NCI-H1092 (cell line): ENCODE measurements at places on chromosomes 7 and 10.

- DNase-seq: no peak
These were observed 5.8 kb downstream of the TSPAN15 start for GRCh38 chr10:69456880-69457693.

GRCh38 chr10:73887294-73888039 is 13.1 kb upstream of the CAMK2G start:
- DNase-seq: peak; percentile 59

DNA sequence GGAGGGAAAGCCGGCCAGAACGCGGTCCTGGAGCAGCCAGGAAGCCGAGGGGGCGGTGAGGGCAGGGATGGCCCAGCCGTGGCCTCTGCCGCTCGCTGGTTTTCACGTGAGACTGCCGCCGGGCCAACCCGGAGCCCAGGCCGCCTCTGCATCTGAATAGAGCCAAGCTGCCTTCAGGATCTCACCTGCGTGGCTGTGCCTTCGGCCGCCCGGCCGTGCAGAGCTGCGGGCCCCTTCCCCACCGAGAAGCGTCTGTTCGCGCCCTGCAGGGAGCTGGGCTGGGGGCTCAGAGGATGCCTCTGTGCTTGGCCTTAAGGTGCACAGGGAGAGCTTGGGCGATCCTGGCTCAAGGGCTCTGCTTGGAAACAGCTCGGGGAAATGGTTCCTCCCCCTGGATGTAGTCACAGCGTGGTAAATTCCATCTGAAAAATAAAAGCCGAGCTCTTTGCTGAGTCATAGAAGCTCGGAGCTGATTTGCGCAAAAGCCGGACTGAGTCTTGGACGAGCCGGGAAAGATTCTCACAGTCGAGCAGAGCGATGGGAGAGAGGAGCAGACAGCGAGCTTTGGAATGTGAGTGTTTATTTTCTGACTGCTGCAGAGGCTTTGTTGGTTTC is at the start of gene JAKMIP3:
TSS of gene JAKMIP3 (plus strand) at position 456 of the 615 bp plus-strand sequence. CDS start 38,863 bp downstream, outside the sequence.
- no peak for DNase-seq

DNA sequence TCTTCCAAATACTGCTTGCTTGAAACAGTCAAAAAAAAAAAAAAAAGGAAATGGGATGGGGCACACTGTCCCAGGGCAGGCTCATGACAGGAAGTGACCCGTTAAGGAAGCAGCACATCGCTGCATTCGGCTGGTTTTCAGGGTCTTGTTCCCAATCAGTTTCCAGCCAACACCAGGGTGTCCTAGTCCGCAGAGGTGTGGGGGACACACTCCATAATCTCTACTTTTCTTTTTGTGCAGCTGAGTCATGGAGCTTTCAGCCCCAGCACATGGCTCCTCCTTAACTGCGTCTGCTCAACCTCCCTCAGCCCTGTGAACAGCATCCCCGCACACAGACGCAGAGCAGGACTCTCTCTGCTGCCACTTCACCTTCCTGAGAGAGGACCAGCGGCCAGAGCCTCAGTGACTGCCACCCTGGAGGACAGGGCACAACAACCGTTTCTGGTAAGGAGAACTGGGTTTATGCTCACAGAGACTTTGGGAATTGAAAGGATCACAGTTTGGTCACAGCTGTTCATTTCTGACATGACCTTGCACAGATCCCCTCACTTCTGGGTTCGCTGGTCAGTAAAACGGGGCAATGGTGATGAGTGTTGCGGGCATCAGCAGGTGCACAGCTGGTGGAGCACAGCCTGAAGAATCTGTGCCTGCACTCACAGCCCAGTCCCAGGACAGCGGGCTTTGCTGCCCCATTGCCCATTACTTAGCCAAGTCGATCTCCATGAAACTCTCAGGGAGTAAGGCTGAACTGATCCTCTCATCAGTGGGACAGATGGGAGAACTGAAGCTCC is at the start of gene GIMAP5:
TSS of gene GIMAP5 (plus strand) at position 154 of the 791 bp plus-strand sequence. CDS start 3,467 bp downstream, outside the sequence.
- no peak for DNase-seq

- DNase-seq: no peak
These were observed 199.7 kb upstream of the LRRN3 start for GRCh38 chr7:110891197-110891596.

GRCh38 chr10:76310588-76311080 is 879.2 kb downstream of the LRMDA start:
- no peak for DNase-seq

DNA sequence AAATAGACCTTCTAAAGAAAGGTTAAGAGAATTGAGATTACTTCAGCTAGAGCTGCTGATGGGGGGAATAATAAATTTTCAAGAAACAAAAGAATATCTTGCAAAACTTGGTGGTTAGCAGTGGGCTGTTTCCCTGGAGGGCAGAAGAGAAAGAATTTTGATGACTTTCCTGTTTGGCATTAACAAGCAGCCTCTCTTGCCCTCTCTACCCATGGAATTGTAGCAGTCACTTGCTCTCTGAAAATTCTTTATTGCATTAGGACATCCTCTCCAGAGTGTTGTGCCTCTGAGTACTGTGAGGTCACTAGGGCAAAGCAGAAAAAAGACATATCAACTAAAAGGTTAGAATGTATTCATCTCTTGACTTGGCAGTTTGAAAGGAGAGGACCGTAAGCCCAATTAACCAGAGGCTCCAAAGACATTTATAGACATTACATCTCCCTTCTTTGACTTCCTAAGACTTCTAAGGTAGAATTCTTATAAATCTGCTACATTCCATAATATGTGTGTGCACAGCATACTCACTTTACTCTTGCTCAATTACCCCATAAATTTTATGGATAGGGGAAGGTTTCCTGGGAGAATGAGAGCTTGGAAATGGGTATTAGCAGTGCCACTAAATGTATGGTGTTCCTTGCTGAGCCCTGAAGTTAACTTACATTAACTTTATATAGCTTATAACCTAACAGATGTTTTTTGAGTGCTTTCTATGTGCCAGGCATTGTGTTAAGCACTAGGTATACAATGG is 215.3 kb downstream of the KIF20B start:
- DNase-seq: no peak

- DNase-seq: no peak
These were observed 12.2 kb upstream of the GIMAP7 start for GRCh38 chr7:150502519-150502918.

- DNase-seq: no peak
These were observed 52.1 kb downstream of the POLL start for GRCh38 chr10:101535949-101536348.

GRCh38 chr10:30445711-30446110 is 11.7 kb downstream of the MAP3K8 start:
- DNase-seq: no peak

DNA sequence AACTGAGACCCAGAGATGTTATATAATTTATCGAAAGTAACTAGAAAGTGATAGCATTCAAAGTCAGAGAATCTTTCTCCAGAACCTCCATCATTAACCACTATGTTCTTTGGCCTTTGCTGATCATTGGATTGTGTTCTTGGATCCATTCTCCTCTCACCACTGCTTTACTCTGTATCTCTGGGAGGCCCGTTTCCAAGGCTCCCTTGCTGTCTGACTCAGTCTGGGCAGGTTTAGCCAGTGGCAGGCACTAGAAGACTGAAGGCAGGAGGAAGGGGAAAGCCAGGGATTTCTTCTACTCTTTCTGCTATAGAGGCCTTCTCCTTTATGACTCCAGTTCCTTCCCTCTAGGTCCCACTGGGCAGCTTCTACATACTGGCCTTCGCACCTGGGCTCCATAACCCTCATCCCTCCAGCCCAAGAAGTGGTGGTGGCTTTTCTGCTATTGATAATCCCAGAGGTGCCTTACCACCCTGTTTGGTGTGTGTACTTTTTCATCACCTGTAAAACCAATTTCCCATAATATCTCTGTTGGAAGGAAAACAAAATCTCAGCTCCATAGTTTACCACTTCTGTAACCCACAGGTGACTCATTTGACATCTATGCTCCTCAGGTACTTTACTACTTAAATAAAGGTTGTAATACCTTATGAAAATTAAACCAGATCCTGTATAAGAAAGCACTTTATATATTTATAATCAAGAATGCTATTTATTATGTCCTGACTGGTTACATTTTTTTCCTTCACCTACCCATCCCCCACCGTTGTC is 36.0 kb downstream of the BCAP29 start:
- no peak for DNase-seq

DNA sequence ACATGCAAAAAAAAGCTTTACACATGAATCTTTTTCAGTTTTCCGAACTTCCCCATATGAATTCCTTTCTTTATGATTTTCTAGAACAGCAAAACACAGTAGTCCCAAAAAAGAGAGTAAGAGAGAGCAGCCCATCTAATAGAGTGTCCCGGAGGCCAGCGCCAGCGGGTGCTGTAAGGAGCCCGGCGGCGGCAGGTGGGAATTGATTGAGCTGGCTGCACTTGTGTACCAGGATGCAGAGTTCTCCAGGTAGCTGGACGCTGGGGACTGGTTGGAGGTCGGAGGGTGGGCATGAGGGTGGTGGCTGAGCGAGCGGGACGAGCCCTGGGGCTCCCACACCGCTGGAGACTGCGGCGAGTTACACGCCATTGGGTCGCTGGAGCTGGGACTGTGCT is 4.0 kb downstream of the DLX5 start:
- no peak for DNase-seq

DNA sequence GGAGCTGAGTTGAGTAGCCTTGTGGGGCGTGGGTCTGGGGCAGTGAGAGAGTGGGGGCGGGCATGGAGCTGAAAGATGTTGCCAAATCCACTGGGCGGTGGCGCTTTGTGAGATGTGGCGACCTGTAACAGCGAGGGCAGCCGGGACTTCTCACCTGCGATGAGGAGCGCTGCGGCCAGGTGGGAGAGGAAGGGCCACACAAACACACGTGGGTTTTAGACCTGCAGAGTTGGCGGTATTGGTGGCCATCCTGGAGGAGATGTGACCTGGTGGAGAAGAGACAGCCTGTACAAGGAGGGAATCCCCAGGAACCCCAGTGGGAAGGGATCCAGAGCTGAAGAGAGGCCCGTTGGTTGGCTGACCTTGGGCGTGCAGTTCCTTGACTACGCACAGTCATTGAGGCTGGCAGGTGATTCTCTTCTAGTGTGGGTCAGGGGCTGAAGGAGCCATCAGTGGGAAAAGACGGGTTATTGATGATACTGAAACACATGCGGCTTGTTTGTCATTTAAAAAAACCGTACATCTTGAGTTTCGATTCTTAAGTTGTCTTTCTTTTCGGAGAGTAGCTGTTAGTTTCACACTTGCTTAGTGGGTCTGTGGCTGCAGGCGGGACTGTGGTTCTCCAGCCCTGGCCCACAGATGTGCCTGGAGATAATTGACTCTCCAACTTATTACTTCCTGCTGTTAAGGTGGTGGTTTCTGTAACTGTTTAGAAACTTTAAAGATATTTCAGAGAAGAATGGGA is 2.4 kb downstream of the CHST12 start:
- DNase-seq: no peak

DNA sequence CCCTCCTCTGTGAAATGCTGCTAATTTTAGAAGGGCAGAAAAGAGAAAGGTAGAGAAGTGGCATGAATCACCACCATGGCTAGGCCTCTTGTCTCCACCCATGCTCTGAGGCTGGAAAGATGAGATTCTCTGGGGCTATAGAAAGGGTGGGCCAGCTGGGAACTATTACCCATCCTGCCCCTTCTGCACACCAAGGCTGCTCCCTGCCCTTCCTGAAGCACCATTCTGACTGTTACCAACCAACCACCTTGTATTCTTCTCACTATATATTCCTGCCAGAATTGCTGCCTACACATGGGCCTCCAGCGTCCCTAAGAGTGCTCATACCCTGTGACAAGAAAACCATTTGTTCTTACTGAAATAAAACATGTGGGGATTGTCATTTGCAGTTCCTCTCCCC is 11.4 kb upstream of the DLX6 start:
- DNase-seq: no peak

GRCh38 chr10:102401735-102402511 is 6.4 kb downstream of the NFKB2 start:
- DNase-seq: no peak

DNA sequence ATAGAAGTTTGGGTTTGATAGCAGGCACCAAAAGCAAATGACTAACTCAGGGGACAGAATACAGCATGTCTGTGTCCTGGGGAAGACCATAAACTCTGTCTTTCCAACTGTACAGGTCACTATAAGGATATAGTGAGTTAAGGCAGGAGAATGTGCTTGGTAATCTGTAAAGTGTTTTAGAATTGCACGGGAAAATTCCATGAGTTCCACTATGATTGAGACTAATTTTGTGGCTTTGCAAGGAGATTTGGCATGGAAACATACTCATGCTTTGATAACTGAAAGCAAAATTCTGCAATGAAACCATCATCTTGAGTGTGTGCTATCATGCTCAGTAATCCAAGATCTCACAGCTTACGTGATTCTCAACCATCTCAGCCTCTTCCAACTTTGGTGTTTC is 152.6 kb downstream of the PKD1L1 start:
- DNase-seq: no peak

GRCh38 chr10:74076961-74077360 is 73.7 kb downstream of the AP3M1 start:
- no peak for DNase-seq

DNA sequence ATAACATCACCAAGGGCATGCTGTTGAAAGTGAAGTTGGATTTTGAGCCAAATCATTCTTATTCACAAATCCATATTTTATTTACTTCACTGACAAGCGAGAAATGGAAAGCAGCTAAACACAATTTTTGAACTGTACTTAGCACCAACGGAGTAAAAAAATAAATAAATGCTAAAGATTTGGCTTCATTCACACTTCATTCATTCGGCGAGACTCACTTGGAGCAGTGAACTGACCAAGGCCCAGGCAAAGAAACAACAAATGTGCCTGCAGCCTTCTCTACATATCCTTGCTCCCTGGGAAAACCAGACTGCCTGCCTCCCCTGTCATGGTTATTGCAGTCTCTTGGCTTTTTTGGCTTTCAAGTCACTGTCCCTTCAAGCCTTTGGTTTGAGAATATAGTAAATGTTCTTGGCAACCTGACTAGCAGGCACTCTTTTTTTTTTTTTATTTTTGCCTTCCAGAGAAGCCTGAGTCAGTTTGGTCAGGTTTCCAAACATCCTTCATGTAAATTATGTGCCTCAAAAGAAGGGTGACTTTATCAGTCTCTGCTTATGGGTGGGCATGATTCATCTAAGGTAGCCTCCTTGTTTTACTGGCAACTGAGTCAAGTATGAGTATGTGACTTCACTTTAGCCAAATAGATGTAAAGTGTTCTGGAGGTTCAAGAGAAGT is 177.6 kb upstream of the MEOX2 start:
- no peak for DNase-seq

DNA sequence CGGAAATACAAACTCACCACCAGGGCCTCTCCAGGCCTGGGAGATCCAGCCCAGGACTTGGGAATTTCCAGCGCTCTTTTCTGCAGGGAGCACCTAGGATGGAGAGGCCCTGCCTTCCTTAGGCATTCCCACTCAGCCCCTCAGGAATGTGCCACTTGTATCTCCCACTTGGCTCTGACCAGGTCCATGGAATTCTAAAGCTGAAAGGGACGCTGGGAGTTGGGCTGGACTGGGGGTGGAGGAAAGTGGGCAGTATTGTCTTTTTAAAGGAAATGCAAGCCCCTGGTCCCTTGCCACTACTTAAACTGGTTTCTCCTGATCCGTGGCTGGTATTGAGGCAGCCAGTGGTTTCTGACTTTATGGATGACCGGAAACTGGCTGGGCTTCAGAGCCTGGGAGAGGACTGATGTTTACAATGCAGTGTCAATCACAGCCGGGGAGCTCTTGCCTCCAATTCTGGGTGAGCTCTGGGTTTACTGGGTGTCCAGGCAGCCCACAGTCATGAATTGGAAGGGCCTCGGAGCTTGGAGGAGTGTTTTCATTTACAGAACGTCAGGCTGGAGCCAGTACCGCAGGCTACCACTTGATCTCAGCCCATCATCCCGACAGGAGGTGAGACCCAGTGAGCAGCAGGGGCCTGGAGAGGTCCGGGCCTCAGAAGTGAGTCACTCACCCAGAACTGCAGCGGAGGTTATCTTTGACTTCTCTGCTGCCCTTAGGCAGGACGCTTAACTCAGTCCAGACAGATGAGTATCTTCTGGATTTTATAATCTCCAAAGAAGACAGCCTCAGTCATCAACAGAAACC is 27.3 kb downstream of the AGAP3 start:
- no peak for DNase-seq

GRCh38 chr7:84060760-84061261 is 133.8 kb downstream of the SEMA3A start:
- DNase-seq: no peak
